ENCODE measurements at places on chromosomes 1 and 21. TPM values are rescaled to one million over a fixed set of nuclear protein-coding genes. Genes with fewer than 3 reads are reported as not detected.

The ZSWIM5 gene
- 1.9 TPM for total RNA-seq

The FCRL2 gene
- not detected for total RNA-seq

The SPRR2B gene
- total RNA-seq: not detected

The RGS13 gene
- total RNA-seq: 0.14 TPM

The RGS7 gene
- under 0.01 TPM for total RNA-seq

The MYOC gene
- total RNA-seq: 0.74 TPM

The OLFM3 gene
- total RNA-seq: not detected

The SGIP1 gene
- 21.0 TPM for total RNA-seq

The SLC1A7 gene
- total RNA-seq: 1.00 TPM

All from smooth muscle cell of bladder (primary cell).